ENCODE measurements at places on chromosomes 1 and 21. TPM values are rescaled to one million over a fixed set of nuclear protein-coding genes. Genes with fewer than 3 reads are reported as not detected.

Gene TIE1
- total RNA-seq: 2.2 TPM

Gene HSPA6
- total RNA-seq: 0.17 TPM

Gene HES4
- 1.2 TPM for total RNA-seq

Gene LRP8
- 68.1 TPM for total RNA-seq

Gene SPOCD1
- total RNA-seq: 1.8 TPM

Gene KCNQ4
- total RNA-seq: 3.5 TPM

Gene PTGER3
- total RNA-seq: 1.2 TPM
